Stimulated activated CD8-positive, alpha-beta memory T cell treated with anti-CD3 and anti-CD28 coated beads, Interleukin-4, amount 100 ng/mL, for 1 hour (primary cell): ENCODE measurements at places on chromosomes 6 and 20.

- no peak for DNase-seq
These were observed 95.3 kb downstream of the TAF4 start for GRCh38 chr20:61970357-61970756.

- DNase-seq: no peak
These were observed 11.1 kb upstream of the SCGN start for GRCh38 chr6:25640891-25641290.

DNA sequence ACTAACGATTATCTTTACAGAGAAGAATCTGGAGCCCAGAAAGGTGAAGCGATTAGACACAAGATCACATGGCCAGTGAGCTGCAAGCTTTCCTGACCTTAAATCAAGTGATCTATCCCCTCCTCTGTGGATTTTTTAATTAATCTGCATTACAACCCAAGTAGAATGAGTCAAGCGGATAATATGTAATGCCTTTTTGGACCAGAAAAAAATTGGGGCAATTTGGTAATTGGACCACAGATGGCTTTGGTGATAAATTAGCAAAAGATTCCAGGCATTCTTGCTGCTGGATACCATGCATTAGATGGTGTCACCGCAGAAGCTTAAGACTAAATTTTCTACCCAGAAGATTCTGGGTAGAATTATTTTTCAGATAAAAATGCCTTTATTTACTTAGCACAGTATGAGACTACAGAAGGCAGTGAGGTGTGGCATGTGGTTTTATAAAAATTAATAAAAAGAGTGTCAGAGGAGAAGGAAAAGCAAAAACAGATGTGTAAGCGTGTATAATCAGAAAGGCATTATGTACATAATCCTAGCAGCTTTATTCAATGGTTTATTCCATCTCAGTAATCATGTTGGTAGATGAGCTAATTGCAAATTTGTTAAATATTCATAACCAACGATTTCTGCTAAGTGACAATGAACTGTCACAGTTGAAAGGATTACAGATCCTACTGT lies 53.9 kb upstream of the PCSK2 start:
- DNase-seq: no peak

- DNase-seq: no peak
These were observed 548.2 kb downstream of the QKI start for GRCh38 chr6:163962627-163963117.

- peak; percentile 65 for DNase-seq
These were observed at the start of gene ANKRD6 for GRCh38 chr6:89432875-89433251. Gene ANKRD6, plus strand, starts transcription at chr6:89433152. Its CDS starts 133,825 bp downstream, at chr6:89566977.

DNA sequence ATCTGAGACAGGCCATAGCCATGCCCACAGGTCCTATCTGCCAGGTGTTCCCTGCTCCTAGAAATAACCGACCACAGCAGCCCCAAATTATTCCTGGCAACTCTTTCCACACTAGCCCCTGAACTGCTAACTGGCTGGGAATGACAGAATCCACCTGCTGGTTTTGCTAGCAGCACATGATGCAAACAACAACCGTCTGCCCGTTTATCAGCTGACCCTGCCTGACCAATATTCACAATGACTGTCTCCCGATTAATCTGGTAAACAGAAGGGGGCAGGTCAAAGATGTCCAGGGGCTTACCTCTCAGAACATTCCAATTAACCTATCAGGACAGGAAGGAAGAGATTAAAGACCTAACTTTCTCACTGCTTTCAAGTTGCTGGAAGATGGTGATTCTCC lies 101.5 kb downstream of the NRSN1 start:
- no peak for DNase-seq

GRCh38 chr20:62897666-62898065 lies 28.6 kb downstream of the DIDO1 start:
- DNase-seq: no peak

GRCh38 chr20:34110745-34111641 lies 1.1 kb downstream of the EIF2S2 start:
- no peak for DNase-seq

- DNase-seq: no peak
These were observed 1.4 kb upstream of the UQCC2 start for GRCh38 chr6:33712914-33713313.

GRCh38 chr6:114323784-114324183 lies 19.0 kb downstream of the HS3ST5 start:
- no peak for DNase-seq

GRCh38 chr20:3687655-3688054 lies 5.8 kb upstream of the ADAM33 start:
- DNase-seq: no peak

- no peak for DNase-seq
These were observed 151.6 kb downstream of the SASH1 start for GRCh38 chr6:148494226-148494625.

DNA sequence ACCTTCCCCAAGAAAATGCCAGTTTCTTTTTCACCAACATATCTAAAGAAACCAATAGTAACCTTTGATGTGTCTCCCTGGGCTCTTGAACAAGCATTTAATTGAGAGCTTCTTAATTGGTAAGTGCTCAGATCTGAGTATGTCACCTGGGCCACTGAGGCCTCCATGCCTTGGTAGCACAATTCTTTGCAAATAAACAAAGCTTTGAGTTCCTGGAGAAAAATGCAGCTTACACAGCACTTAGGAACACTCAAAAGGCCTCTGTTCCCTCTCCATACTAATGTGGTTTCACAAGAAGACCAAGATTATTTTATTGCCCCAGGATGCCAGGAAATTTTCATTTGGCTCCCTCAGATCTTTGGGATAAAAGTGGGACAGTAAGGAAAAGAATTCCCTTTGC lies 217.6 kb upstream of the CEP162 start:
- no peak for DNase-seq

DNA sequence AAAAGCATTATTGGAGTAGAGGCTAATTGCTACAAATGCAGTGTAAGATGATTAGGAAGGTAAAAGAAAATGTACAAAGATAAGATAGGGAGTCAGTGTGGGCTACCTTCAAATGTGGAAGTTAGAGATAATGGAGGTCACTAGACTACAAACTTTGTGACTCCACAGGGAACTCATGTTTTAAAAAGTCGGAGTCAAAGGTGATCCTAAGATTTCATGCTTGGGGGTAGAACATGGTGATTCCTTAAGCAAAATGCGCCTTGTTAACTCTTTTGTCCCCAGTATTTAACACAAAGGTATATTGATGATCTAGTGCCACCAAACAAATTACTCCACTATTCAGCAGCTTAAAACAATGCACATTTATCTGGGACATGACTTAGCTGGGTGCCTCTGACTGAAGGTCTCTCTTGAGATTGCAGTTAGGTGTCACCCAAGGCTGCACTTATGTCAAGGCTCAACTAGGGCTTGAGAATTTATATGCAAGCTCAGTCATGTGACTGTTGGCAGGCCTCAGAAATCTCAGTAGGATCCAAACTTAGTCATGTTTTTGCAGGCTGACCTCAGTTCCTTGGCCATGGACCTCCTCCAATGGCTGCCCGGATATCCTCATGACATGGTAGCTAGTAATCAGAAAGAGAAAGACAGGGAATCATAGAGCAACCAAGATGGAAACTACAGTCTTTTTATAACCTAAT lies 11.4 kb upstream of the SNX9 start:
- DNase-seq: no peak

GRCh38 chr6:35731736-35732532 lies 4.9 kb upstream of the ARMC12 start:
- peak; percentile 86 for DNase-seq

- DNase-seq: no peak
These were observed 94.4 kb downstream of the PLCB4 start for GRCh38 chr20:9163251-9163650.

DNA sequence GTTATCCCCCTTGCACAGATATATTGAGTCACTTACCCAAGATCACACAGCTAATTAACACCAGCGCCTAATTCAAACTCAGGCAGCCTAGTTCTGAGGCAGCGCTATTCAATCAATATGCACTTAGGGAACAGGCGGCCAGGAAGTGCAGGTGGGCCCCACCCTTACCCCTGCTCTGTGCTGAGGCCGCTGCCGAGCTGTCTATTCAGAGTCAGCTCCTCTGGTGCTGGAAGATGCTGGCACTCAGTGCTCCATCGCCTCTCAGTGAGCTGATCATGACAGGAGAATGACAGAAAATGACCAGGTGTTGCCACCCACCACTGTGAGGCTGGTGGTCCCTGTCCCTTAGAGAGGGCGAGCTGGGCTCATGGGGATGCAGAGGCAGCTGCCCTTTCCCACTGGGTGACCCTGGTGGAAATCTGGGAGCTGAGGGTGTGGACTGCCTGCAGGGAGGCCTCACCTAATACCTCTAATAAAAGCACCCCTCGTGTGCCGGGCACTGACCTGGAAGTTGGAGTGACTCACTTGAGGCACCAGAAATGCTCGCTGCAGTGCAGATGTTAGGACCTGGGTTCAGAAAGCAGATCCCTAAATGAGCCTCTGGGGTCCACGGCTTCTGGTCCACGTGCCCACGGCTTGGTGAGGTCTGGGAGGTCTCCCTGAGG lies 42.5 kb upstream of the CD93 start:
- no peak for DNase-seq

- no peak for DNase-seq
These were observed 5.9 kb downstream of the CNBD2 start for GRCh38 chr20:35974256-35974655.

GRCh38 chr6:8839626-8840025 lies 404.3 kb upstream of the SLC35B3 start:
- no peak for DNase-seq

DNA sequence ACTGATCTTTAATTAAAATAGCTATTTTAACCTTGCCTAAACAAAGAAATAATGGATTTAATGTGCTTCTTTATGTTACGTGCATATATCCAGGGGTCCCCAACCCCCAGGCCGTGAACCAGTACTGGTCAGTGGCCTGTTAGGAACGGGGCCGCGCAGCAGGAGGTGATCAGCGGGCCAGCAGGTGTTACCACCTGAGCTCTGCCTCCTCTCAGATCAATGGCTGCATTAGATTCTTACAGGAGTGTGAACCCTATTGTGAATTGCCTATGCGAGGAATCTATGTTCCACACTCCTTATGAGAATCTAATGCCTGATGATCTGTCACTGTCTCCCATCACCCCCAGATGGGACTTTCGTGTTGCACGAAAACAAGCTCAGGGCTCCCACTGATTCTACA lies 8.8 kb downstream of the CYP24A1 start:
- DNase-seq: no peak

DNA sequence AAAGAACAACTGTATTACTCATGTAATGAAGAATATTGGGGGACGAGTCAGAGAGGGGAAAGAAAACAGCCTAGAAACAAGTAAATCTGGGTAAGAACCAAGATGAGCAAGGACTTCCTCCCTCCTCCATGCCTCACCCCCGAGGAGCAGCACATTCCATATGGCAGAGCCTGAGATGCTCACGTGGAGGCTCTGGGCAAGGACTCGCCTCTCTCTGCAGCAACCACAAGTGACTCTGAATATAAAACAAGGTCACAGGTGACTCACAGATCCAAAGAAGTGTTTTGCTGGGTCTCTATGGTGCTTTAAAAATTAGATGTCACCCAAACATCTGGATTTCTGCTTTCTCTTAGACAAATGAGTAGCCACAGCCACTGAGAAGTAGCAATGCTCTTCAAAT lies 453.0 kb upstream of the SULF2 start:
- no peak for DNase-seq

- DNase-seq: no peak
These were observed 76.5 kb downstream of the LYRM4 start for GRCh38 chr6:5184218-5184617.

DNA sequence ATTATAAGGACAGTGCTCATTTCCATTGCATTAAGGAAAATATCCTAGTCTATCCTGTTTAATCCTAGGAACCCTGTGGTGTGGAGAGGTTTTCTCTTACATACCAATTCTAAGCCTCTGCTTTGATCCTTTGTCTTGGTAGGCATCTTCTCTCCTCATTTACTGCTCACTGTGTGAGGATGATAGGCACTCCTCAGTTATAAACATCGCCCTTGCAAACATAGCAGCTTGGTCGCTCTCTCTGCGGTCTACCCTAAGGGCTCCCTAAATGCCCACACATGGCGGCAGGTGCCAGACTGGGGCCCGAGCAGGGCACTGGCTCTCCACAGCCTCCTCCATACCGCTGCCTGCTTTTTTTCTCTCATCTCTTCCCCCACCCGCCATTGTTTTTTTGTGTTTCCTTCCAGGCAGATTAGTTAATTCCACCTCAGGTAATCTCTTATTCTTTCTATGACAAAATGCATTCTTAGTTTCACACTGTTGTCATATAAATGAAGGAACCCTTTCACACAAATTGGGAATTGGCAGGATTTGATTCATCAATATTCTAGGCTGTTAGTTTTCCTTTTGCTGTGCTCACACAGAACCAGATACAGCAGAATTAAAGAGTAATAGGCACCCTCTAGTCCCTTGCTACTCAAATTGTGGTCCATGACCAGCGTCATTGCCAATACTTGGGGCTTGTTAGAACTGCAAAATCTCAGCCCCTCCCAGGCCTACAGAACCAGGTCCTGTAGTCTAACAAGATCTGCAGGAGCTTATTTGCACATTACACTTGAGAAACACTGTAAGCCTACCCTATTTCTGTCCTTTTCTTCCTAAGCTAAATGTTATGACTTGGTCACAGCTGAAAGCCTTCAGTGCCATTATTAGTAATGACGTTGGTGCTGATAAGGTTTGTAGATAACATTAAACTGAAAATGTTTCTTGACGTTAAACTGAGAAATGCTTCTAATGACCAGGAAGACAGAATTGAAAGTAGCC lies 36.3 kb downstream of the CARMIL1 start:
- DNase-seq: no peak

DNA sequence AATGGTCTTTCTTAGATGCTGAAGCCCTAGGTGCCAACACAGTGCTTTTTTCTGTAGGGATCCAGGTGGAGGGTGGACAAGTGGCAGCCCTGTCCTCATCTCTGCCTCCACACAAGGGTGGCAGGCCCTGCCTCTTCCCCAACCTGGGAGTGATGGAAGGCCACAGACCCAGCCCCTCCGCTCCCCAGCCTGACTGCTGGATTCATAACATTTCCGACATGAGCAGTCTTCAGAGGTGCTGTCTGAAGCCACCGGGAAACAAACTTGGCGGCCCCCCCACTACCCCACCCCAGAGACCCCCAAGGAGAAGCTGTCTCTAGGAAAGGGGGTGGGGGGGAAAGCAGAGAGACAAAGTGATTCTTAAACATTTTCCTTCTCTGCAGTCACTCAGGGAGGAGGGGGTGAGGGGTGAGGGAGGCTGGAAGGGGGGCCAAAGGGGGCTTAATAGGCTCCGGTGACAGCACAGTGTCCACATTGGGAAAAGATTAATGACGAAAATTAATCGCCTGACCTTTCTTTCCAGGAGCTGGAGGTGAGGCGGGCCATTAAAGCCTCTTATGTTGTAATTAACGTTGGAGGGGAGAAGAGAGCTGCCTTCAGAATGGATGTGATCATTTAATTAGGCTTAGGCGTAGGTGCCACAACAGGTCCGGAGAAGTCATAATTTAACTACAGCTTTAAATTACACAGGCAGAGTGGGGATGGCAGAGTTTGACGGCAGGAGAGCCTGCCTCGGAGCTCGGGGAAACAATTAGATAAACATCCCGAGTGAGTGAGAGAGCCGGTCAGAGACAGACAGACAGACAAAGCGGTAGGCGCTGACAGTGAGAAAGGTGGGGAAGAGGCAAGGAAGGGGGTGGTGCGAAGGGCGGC lies 76.8 kb upstream of the FOXP4 start:
- DNase-seq: no peak

DNA sequence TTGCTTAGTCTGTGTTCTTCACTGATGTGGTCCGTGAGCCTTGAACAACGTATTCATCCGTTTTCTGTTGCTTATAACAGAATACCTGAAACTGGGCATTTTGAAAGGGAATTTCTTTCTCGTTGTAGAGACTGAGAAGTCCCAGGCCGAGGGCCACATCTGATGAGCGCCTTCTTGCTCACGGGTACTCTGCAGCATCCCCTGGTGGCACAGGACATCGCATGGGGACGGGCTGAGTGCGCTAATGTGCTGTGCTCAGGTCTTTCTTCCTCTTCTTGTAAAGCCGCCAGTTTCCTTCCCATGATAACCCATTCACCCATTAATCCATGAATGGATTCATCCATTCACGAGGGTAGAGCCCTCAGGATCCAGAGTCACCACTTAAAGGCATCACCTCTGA lies 161.0 kb downstream of the NFATC2 start:
- no peak for DNase-seq
